ENCODE measurements at places on chromosomes 5 and 9. TPM values are rescaled to one million over a fixed set of nuclear protein-coding genes. Genes with fewer than 3 reads are reported as not detected.

Gene WWC1
- polyA plus RNA-seq: 74.4 TPM

Gene ANKRD18A
- polyA plus RNA-seq: 2.4 TPM

Gene STPG3
- polyA plus RNA-seq: not detected

Gene ARL10
- 2.9 TPM for polyA plus RNA-seq

Gene LCN9
- polyA plus RNA-seq: not detected

Gene CSF1R
- polyA plus RNA-seq: 7.5 TPM

Gene AMBP
- 43.5 TPM for polyA plus RNA-seq

Gene ARAP3
- polyA plus RNA-seq: 7.2 TPM

Gene MCIDAS
- polyA plus RNA-seq: not detected

Gene KCNV2
- polyA plus RNA-seq: not detected

Gene NTRK2
- 20.0 TPM for polyA plus RNA-seq

Gene NFIB
- 15.6 TPM for polyA plus RNA-seq

Gene TAF11L14
- not detected for polyA plus RNA-seq

Gene ERAP2
- 13.8 TPM for polyA plus RNA-seq

Gene F2RL2
- polyA plus RNA-seq: 0.32 TPM

Gene RNF14
- 53.5 TPM for polyA plus RNA-seq

Gene DNAJC18
- polyA plus RNA-seq: 3.9 TPM

Gene PSD2
- 0.09 TPM for polyA plus RNA-seq

Gene SLC34A3
- 36.0 TPM for polyA plus RNA-seq

Gene LRRC19
- 17.6 TPM for polyA plus RNA-seq

Gene NSA2
- polyA plus RNA-seq: 78.3 TPM

Gene MARVELD2
- polyA plus RNA-seq: 8.5 TPM

Gene AGXT2
- polyA plus RNA-seq: 215 TPM

Gene C9orf153
- polyA plus RNA-seq: not detected

Gene GNA14
- polyA plus RNA-seq: 6.5 TPM

Gene FBLL1
- polyA plus RNA-seq: not detected

Gene NME5
- polyA plus RNA-seq: 30.2 TPM

Gene CDX1
- polyA plus RNA-seq: 0.39 TPM

Gene MEF2C
- 5.3 TPM for polyA plus RNA-seq

Gene FIBCD1
- polyA plus RNA-seq: not detected

Gene TSSK1B
- not detected for polyA plus RNA-seq

Gene GLT6D1
- not detected for polyA plus RNA-seq

Gene NDUFA8
- polyA plus RNA-seq: 264 TPM

Gene F2RL1
- 24.5 TPM for polyA plus RNA-seq

Gene SNCAIP
- polyA plus RNA-seq: 0.82 TPM

Gene IL9
- not detected for polyA plus RNA-seq

Gene PCDHA5
- not detected for polyA plus RNA-seq

Gene C5orf52
- polyA plus RNA-seq: not detected

Data from kidney (tissue), 22 donors.